Activated T-helper 17 cell treated with anti-CD3 and anti-CD28 coated beads, Interleukin-2, amount 50 U/mL, for 72 hours (primary cell): ENCODE measurements at places on chromosomes 11 and 22.

GRCh38 chr11:117195761-117196160 lies 3.4 kb upstream of the TAGLN start:
- ATAC-seq, result peak; percentile 3

GRCh38 chr11:14052198-14052597 lies 89.7 kb downstream of the SPON1 start:
- no peak for ATAC-seq

DNA sequence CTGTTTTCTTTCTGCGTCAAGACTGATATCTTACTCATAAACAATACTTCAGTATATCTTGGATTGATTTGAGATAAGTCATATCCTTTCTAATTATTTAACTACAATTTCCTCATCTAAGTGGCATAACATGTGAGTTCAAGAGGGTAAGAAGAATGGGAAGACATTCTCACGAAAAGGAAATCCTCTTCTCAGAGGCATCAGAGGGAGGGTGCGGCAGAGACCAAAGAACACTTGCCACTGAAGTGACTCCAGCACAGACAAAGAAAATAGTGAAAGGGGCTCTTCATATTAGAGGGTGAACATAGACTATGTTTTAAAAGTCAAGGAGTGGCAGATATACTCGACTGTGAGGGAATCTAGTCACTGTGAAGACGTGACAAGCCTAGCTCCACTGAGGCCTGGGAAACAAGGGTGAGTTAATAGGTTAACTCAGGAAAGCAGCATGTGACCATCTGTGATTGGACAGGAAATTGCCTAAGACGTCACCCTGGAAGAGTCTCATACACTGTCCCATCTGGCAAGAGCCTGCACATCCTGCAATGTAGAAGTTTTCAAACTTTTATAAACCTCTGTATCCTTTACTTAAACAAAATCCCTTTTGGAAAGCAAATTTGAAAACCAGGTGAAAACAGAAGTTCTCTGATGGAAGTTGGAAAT lies 1.9 kb upstream of the MMP1 start:
- no peak for ATAC-seq

DNA sequence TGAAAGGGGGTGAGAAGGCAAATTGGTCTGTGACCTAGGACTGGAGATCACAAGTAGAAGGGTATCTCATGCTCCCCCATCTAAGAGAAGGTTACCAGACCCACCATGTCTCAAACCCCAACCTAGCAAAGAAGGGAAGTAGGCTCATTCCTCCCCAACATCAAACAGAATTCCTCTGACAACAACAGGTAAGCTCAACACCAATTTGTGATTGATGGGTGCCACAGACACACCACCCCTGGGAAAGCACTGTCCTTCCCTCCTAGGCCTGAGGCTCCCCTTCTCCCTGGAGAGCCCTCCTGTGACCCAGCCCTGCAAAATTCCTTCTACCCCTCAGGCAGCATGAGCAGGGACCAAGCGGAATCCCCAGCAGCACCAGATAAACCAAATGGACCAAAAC lies 154.3 kb downstream of the BUD13 start:
- ATAC-seq, result no peak

DNA sequence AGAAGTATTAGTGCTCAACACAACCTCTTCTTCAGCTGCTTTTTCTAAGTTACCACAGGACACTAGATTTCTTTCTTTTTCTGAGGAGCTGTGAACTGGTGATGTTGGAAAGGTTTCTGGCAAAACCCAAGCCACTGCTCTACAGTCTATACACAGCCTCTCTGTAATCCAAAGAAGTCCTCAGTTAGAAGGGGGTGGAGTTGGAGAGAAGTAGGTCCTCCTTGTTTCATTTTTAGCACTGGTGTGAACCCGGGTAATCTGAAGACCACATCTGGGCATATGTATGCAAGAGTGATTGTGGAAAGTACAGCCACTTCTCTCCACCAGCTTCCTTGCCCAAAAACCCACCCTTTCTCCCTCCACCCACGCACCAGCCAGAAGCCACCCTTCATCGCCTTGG lies 1168.1 kb downstream of the LRRC4C start:
- ATAC-seq, result no peak

GRCh38 chr11:90407350-90407749 lies 184.5 kb upstream of the CHORDC1 start:
- peak; percentile 16 for ATAC-seq

- peak; percentile 71 for ATAC-seq
These were observed 61.1 kb upstream of the CD44 start for GRCh38 chr11:35077709-35078469.

- no peak for ATAC-seq
These were observed 70.5 kb upstream of the NNMT start for GRCh38 chr11:114225661-114226060.

DNA sequence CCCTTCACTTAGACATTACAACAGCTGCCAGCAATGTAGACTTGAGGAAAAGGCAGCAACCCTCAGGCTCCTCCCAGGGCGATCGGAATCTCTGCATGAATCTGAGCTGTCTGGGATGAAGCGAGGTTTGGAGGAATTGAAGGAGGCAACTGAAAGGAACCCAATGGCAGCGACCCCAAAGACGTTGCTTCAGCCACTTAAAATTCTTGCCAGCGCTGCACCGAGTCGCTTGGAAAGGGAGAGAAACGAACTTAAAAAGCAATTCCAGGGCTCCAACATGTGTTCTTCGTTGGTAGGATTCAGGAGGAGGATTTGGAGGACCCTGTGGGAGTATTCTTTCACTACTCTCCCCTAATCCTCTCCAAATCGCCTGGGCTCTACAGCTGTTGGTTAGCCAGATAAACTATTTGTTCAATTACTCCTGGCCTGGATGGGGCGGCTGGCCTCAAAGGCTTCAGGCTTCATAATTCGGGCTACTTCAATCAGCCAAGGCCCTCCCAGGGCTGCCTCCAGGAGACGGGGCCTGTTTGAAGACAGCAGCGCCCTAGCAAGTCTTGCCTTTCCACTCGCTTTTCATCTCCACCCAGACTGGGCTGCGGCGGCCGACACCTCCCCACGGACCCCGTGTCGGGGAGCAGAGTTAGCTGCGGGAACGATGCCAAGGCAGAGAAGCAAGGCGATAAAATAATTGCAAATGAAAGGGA lies 72.4 kb upstream of the TMEM45B start:
- no peak for ATAC-seq

DNA sequence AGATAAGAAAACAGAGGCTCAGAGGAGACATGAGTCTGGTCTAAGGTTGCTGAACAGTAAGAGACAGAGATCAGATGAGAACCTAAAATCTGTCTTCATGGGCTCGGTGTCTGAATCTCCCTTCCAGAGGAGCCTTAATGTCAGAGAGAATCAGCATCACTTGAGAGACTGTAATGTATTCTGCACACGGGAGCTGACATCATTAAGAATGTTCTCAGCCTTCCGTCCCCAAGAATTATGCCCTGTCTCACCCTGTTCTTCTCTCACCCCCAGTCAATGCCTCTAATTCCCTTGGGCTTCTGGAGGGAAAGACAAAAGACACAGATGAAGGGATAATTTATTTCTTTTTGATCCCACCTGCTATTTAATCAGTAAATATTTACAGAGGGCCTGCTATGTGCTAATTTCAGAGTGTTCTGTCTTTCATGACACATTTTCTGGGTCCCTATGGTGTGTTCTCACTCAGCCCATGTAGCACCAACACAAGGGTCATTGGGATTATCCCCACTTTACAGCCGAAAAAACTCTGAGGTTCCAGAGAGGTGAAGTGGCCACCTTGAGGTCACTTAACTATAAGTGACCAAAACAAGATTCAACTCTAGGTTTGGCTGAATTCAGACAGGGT lies 61.8 kb downstream of the CD82 start:
- no peak for ATAC-seq

- no peak for ATAC-seq
These were observed 49.9 kb upstream of the GRK3 start for GRCh38 chr22:25514436-25515180.

GRCh38 chr11:118957549-118957948 lies 1.5 kb downstream of the UPK2 start:
- no peak for ATAC-seq

GRCh38 chr11:1326435-1327063 lies 17.1 kb upstream of the TOLLIP start:
- no peak for ATAC-seq

GRCh38 chr11:1781593-1781975 lies 17.9 kb upstream of the CTSD start:
- ATAC-seq, result no peak

DNA sequence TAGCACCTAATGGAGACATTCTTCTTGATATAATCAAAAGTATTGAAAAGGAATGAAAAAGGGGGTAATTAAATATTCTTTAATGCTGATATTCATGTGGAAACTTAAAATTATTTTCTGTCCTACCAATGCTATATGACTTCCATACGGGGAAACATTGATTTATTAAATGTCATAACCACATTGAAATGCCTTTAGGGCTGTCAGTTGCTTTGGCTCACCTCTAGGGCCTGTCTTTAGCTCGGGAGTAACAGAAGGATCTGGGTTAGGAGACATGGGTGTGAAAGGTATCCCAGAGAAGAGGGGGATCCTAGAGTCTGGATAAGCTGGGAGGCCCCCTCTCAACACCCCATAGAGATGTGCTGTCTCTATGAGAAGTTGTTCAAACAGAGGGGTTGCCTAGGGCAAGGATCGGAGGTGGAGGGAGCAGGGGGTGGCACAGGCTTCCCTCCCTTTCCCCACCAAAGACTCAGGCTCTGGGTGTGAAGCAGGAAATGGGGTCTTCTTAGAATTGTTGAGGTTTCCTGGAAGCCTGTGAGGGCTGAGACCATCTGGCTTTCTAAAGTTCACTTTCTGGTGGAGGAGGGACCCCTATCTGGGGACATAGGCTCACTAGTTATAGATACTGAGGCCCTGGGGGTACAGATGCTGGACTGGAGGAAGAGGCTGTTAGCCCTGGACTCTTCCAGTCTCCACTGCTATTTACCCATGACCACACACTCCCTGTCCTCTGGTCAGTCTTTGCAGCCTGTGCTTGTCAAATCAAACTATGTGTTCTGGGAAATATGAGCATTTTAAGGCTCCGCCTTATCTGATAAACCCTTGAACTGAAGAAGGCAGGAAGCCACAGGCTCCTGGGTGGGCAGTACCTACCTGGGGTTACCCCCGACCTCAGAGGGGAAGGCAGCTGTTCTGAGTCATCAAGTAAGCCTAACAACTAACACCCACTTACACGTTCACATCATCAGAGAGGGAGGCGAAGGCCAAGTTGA lies 55.8 kb upstream of the RRAS2 start:
- peak; percentile 97 for ATAC-seq

DNA sequence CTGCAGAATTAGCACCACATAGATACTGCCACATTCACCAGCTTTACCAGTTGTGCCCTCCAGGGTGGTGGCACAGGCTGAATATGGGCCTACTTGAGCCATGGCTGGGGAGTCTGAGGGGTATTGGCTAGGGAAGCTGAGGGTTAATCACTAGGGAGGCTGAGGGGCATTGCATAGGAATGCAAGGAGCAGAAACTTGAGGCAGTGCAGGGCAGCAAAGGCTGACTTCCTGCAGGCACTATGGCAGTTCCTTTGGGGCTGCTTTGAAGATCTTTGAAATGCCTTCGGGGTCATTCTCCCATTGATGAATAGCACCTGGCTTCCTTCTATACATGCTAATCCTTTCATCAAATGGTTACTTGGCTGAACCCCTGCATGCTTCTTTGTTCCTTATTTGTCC lies 171.5 kb downstream of the RCN1 start:
- ATAC-seq, result no peak

- ATAC-seq, result no peak
These were observed 37.5 kb downstream of the EHF start for GRCh38 chr11:34658071-34659015.

DNA sequence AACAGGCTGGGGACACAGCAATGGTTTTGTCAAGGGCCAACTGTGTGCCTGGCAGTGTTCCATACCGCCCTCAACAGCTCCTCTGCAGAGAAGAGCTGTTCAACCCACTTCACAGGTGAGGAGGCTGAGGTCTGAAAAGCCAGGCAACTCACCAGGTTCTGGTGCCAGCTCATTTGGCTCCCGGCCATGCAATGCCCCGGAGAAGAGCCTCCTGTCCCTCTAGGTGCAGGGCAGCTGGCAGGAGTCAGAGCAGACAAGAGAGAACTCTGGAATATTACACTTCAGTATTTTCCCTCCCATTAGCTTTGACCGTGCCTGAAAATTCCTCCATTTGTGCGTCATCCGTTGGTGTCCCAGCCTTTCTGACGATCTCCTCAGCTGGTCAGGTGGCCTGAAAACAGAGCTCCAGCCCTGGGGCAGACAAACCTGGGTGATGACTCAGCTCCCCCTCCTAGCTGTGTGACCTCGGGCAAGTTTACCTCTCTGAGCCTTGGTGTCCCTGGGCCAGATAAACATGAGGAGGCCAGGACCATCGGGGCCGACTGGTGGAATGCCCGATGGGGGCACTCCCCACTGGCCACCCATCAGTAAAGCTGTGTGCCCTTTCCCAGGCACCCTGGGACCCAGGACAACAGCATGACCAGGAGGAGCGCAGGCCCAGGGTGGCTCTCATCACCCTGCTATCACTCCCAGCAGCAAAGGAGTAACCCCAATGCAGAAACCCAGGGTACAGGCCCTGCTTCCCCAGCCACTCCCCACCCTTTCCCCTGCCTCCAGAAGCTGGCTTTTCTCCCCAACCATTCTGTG lies 9.6 kb upstream of the C1QTNF6 start:
- no peak for ATAC-seq

- ATAC-seq, result no peak
These were observed 765 bp downstream of the ZFPL1 start for GRCh38 chr11:65084598-65085375.

DNA sequence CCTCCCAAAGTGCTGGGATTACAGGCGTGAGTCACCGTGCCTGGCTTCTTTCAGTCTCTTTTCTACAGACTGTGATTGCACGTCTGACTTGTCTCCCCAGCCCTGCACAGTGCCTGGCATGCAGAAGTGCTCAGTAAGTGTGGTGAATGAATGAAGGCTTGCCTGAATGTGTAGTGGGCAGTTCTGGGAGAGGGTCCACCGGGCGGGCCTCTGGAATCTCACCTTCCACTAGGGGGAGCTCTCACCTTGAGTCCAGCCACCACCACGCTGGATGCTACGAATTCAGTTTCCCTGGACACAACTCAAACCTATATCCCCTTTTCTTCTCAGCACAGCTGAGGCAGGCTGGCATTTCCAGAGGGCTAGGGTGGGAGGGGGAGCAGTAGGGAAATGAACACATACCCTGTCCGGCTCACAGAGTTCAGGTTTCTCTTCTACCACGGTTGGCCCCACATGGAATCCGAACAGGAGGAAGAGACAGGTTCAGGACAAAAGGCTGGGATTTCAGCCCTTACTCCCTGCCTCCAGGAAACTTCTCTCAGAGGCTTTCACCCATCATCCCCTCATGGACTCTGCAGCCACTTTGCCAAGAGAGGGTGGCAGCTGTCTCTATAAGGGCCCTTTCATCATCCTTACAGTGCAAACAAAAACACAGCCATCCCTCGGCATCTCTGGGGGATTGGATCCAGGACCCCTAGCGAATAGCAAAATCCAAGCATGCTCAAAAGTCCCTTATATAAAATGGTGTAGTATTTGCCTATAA lies 86.8 kb downstream of the NECTIN1 start:
- ATAC-seq, result peak; percentile 34
